Cardiac septum (tissue), 1 donor: ENCODE measurements at places on chromosomes 16 and 17. TPM values are rescaled to one million over a fixed set of nuclear protein-coding genes. Genes with fewer than 3 reads are reported as not detected.

GRCh38 chr16:65319621-65320231 is 197.9 kb upstream of the CDH11 start:
- DNase-seq, result no peak

DNA sequence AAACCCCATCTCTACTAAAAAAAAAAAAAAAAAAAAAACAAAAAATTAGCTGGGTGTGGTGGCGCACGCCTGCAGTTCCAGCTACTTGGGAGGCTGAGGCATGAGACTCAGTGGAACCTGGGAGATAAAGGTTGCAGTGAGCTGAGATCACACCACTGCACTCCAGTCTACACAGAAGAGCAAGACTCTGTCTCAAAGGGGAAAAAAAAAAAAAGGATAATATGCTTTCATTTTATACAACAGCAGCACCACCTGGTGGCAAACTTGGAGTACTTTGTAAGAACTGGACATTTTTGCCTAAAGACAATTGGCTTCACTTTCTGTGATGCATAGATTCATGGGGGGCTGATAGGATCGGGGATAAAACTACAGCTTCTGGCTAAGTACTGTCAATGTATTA is 8.5 kb downstream of the CHTF8 start:
- no peak for DNase-seq

DNA sequence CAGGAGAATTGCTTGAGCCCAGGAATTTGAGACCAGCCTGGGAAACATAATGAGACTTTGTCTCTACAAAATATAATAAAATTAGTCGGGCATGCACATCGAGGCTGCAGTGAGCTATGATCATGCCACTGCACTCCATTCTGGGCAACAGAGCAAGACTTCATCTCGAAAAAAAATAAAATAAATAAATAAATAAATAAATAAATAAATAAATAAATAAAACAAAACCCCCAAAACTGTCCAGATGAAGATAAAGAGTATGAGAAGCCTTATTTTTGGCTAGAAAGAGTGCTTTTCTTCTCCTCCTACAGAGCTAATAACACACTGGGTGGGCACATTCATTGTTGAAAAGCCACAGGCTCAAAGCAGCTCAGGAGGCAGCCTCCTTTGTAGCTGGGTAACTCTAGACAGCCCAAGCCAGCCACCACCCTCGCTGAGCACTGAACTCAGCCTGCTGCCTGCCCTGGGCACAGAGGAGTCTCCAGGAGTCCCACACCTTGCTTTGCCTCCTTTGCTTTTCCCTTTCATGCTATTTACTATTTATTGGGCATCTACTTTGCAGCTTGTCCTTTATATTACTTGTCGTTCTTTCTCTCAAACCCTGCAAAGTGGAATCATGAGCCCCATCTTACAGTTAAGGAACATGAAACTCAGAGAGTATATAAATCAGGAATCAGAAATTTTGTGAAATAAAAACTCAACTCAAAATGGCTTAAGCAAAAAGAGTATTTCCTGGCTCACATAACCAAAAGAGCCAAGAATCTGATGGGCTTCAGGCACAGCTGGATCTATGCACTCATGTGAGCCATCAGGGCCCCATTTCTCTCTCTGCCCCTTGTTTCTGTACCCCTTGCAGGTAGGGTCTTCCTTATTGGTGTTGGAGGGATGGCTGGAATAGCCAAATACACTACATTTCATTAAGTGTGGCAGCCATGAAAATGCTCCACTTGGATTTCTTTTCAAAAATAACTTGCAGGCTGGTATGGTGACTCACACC is 18.1 kb upstream of the C16orf87 start:
- no peak for DNase-seq

DNA sequence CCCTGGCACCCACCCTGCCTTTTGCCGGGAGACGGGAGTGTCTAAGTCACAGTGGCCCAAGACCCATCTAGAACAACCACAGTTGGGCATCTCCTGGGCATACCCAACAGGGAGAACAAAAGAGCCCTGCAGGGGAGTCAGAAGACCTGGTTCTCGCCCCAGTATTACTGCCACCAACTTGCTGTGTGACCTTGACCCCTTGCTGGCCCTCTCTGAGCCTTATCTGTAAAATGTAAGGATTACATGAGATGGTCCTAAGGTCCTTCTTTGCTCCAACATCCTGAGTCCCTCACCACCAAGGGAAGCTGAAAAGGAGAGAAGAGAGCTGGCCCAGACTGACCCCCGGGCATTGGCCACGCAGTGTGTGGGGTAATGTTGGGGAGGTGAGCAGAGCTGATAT is 119.0 kb downstream of the CCT6B start:
- no peak for DNase-seq

GRCh38 chr16:88979353-88980015 is 2.5 kb upstream of the CBFA2T3 start:
- no peak for DNase-seq

GRCh38 chr16:1614456-1615102 is 2.4 kb downstream of the CRAMP1 start:
- DNase-seq, result no peak

DNA sequence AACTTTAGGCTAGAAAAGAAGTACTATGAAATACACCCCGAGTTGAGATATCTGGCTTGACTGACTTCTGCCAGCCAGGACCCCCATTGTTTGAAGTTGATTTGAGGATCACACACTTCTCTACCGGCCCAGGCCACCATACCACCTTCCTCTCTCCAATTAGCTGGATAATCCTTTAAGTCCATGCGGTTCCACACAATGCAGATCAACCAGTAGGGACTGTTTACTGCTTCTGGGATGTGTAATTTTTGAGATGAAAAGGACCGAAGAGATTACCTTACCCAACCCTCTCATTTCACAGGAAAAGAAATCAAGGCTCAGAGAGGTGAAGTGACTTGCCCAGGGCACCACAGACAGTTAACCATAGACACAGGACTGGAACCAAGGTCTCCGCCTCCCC is 20.5 kb downstream of the ERN1 start:
- no peak for DNase-seq

- no peak for DNase-seq
Measured at GRCh38 chr17:19502517-19502916, 31.1 kb upstream of the SLC47A1 start.

GRCh38 chr17:74770498-74771318 is 5.4 kb downstream of the NAT9 start:
- DNase-seq, result peak; percentile 87

The MFSD6L gene
- total RNA-seq, result not detected

GRCh38 chr16:78436846-78437245 is 337.4 kb downstream of the WWOX start:
- no peak for DNase-seq

The CX3CL1 gene
- 8.7 TPM for total RNA-seq

DNA sequence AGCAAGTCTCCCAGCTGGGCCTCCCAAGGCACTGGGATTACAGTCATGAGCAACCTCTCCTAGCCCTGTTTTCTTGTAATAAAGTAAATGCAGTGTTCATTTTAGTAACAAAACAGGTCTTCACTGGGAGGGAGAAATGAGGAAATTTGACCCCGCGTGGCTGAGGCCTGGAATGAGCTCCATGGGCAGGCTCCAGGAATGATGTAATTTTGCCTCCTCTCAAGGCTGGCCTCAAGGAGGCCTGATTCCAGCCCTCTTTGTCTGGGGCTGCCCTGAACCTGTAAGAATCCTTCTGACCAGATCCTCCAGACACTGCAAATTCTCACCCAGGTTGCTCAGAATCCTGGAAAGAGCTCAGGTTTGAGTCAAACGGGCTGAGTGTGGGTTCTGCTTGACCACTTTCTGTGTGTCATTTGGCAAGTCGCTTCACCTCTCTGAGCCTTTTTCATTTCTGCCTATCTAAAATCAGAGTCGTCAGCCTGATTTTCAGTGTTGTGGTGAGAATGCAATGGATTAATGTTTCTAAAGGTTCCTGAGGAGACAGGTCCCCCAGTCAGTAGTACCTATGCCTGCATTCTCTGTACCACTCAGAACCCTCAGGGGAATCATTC is 57.1 kb downstream of the RAB11FIP4 start:
- DNase-seq, result no peak

- no peak for DNase-seq
Measured at GRCh38 chr16:84686707-84687298, 13.0 kb upstream of the USP10 start.

DNA sequence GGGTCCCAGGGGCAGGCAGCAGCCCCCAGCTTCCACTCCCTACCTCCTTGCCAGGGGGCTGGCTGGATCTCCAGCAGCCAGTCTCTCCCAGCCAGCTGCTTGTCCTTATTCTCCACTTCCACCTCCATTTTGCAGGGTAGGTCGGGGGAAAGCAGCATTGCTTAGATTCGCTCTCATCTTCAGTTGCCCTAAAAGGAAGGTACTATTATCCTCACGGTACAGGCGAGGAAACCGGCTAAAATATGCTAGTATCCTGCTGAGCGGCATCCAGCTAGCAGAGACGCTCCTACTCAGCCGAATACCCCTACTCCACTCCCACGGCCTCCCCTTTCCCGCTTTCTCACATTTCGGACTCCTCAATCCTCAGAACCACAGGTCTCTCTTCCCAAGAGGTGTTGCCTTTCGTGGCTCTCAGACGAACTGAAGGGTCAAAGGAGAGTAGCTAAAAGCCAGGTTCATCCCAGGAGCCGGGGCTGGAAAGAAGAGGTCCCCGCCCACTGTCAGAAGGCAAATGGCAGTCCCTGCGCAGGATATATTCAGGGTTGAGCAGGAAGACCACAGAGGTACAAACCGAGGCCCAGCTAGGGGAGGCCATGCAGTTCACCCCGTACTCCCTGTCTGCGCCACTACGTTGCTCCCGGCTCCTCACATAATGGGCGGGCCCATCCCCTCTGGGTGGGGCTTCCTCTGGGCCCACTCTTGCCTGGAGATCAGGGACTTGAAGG is 1.7 kb upstream of the RAB11FIP4 start:
- DNase-seq, result no peak

- no peak for DNase-seq
Measured at GRCh38 chr17:46776298-46777005, 42.0 kb downstream of the WNT3 start.

GRCh38 chr16:89199241-89200123 is 855 bp downstream of the SLC22A31 start:
- no peak for DNase-seq

The CSH1 gene
- not detected for total RNA-seq

The OR3A3 gene
- total RNA-seq, result not detected

DNA sequence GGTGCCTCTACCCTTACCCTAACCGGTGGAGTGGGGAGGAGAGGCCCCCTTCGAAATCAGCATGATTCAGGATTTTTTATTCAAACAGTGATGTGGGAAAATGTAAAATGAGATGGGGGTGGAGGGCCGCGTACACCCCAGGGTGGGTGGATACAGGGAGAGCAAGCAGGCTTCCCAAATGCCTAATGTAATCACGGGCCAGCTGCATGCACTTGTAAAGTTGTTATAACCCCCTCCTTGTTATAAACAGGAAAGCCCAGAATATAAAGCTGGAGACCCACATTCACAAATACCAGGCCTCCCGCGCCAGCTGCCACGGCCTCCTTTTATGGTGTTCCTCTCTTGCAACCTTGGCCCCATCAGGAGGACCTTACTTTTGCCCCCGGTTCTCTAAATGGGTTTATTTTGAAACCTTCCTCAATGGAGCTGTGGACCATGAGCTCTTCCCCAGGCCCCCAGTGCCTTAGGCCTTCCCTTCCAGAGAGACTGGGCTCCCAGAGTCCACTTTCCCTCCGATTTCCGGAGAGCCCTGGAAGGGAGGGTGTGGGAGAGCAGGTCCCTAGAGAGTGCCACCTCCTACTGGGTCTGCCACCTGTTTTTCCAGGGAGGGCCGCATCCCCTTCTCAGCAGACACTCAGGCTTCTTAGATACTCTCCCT is 906 bp upstream of the FOXL1 start:
- no peak for DNase-seq

The PTX4 gene
- total RNA-seq, result not detected

GRCh38 chr16:74999219-74999608 is 390 bp downstream of the ZNRF1 start:
- DNase-seq, result no peak

DNA sequence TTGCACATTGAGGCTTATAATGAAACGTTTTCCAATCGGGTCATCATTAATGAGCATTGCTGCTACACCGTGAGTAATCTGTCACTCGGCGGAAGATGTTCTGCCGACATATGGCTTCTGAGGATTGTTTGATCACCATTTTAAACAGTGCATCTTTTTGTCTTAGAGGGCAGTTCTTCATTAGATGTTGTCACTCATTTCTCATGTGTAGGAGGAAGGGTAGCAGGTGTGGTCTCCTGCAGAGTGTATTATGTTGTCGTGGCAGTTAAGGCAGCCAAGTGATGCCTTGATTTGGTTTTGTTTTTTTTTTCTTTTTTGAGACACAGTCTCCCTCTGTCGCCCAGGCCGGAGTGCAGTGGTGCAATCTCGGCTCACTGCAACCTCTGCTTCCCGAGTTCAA is 50.5 kb downstream of the SEC14L1 start:
- DNase-seq, result no peak

GRCh38 chr17:8948462-8948861 is 17.0 kb downstream of the PIK3R5 start:
- no peak for DNase-seq

DNA sequence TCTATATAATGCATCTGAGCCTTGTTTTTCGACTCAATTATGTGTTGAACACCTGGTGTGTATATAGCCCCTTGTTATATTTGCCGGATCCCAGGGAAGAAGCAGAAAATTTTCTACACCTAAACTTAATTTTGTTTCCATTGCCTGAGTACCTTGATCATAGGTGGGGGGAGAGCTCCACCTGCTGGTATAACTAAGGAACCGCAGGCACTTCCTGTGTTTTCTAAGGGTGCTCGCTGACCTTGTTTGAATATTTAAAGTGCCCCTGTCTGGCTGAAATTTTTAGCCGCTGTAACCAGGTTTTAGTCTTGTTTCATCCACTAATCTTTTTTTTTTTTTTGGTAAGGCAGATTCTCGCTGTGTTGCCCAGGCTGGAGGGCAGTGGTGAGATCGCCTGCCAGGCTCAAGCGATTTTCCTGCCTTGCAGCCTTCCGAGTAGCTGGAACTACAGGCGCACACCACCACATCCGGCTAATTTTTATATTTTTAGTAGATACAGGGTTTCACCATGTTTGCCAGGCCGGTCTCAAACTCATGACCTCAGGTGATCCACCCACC is 6.5 kb upstream of the NUBP1 start:
- DNase-seq, result no peak

DNA sequence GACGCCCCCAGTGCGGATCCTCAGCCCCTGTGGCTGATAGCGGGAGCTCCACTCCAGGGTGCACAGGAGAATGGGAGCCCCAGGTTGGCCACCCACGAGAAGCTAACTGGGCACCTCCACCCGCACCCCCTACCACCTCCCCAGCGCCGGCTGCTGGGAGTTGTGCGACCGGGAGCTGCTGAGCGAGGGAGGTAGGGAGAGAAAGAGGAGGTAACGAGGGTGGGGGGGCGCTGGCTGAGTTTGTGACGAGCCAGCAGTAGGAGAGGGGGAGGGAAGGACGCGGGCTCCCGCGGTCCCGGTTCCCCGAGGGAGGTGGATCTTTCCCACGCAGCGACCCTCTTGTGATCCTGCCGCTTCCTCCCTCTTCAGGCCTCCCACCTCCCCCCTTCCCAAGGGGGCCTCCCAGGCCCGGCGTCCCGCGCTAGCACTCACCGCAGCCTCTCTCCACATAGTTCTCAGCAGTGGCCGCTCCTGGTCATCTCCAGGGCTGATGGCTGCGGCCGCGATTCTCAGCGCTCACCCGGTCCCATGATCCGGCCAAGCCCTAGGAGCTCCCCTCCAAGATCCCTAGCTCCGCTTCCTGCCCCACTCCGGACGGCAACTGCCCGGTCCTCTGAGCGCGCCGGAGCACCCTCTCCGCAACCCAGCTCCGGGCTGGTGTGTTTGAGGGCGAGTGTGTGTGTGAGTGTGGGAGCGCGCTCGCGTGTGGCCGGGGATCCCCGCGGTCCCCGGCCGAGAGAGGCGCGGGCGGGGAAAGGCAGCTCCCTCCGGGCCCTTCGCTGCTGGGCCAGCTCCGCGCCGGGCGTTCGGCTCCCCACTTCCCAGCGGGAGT is at the start of gene GRIN2A:
Gene GRIN2A (minus strand): TSS at position 207 of the 832 bp plus-strand sequence. CDS start 2,017 bp downstream, outside the sequence.
- DNase-seq, result no peak

- DNase-seq, result no peak
Measured at GRCh38 chr16:21103941-21104860, 46.4 kb downstream of the DNAH3 start.
